GM10248 (cell line): ENCODE measurements at places on chromosomes 3 and 15.
A peak's percentile ranks its signal among the peaks of the same experiment; 100 is the strongest.

DNA sequence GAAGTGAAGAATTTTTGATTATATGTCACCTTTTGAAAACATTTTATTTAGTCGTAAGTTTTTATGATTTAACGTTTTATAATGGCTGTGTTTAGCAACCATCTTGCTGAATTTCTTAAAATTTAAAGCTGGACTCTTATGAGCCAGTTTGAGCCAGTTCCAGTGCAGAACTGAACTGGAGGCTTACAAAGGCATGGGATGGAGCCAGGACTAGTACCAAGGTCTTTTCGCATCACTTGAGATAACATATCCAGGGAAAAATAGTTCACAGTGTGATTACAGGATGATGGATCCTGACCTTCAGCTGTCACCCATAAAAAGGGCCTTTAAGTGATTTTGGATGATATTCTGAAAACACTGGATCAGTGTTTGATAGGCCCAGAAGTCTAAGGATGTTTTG, 51.0 kb downstream of the USP13 start:
- DNase-seq = no peak

- DNase-seq = no peak
These were observed 79.6 kb downstream of the TP63 start for GRCh38 chr3:189710620-189711402.

GRCh38 chr3:164352991-164353390, 725.3 kb downstream of the SI start:
- no peak for DNase-seq

DNA sequence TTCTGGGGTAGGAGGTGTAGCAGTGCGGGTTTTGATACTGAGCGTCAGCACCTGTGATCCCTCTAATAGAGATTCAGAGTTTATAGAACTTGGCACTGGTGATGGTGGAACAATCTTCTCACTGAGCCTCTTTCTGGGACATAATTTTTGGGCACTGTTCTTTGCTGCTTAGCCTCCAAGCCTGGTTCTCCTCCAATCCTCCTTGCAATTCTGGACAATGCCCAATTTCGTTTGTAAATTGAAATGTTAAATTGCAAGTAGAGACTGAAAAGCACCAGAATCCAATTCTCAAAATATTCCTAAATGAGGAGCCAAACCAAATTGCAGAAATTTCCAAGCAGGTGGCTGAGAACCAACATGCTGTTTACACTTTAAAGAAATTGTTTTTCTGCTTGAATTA, 149.8 kb upstream of the ABI3BP start:
- no peak for DNase-seq

DNA sequence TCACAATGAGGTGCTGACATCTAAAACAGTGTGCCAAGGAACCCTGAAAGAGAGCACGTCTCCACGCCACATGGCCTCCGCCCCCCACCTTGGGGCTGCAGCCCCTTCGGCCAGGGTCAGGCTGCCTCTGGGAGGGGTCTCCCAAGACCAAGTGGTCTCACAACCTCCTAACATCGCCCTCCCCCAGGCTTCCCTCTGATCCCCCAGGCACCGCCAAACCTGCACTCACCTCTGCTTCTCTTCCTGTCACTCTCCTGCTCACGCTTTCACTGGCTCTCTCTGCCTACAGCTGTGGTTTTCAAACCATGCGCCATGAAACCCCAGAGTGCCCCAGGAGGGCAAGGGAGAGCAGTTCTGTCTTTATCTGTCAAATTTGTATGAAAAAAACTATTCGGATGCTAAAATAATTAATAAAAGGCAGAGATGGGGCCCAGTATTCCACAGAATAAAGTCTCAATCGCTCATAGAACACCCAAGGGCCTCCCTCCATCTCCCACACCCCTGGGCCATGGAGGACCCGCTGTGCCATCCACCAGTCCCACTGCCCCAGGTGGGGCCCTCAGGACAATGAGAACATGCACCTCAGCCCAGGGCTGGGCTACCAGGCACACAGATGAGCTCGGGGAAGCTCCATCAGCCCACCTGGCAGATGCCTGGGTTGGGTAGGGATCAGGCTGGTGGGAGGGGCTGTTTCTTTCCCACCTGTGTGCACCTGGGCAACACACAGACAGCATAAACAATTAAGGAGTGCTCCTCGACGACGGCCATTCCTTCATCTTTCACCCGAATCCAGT, 21.5 kb downstream of the CYFIP1 start:
- DNase-seq = no peak

DNA sequence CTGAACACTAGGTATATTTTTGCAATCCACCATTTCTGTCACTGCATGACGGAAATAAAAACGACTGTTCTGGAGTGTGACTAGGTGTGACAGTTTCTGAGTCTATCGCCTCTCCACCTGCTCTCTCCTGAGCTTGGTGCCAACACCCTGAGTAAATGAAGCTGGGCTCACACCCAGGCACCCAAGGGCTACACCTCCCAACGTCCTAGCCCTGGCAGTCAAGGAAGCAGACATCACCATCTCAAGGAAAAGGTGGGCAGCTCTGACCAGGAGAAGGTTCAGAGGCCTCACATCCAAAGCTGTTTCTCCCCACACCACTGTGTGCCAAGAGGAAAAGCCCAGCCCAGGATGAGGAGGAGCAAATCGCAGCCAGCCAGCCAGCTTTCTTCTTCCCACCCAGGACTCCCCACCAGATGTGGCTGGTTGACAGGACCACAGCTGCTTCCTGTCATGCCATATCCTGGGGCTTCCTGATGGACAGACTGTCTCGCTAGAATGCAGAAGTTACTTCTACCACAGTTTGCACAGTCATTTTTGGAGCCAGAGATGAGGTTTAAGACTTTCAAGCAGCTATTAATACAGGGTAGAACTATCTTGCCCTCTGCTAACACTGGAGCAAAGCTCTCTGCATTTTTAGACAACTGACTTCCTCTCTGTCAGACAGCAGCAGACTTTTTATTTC, 3.3 kb downstream of the SCAMP2 start:
- peak; percentile 79 for DNase-seq

DNA sequence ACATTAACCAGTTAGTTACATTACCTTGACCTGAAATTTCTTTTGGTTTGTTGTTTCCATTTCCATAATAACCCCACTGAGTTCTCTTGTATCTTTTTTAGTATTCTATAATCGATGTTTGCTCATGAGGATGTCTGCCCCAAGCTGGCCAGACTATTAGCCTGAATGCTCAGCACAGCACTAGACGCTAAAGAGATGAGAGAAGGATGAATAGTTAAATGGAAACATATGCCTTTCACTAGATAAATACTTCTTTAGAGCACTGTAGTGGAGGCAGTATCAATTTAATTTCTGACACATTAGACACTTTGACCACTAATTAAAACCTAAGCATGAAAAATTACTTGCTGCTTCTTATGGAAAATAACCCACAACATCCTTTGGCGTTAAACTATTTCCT, 654.9 kb upstream of the KCNMB2 start:
- DNase-seq = no peak

DNA sequence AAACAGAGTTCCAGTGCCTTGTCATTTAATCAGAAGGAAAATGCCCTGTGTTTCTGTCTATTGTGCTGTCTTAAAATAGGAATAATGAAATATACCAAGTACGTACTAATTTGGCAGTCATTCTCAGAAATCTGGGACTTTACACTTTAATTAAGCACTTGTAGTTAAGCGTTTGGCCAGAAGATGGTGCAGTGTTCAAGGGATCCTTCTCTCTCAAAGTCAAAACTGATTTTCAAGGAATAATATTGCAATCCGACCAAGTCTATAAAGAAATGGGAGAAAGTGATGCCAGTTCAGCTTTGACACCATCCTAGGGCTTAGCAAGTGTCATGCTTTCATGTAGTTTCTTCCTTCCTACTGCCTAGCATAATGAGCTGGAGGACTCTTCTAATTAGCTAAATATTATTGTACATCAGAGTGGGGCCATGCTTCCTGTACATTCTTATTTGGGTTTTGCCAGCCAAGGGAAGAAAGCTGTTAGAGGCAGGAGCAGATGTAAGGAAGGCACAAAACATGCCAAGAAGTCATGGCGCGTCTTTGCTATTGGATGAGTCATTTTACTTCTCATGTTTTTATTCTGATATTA, 64.8 kb downstream of the SAMMSON start:
- DNase-seq = peak; percentile 18

- no peak for DNase-seq
These were observed 130.3 kb upstream of the TMC3 start for GRCh38 chr15:81504170-81504905.

GRCh38 chr3:143239031-143239430, 119.5 kb downstream of the CHST2 start:
- no peak for DNase-seq

- no peak for DNase-seq
These were observed 3.2 kb downstream of the MASP1 start for GRCh38 chr3:187288131-187288854.
